ENCODE measurements at places on chromosomes 1 and 21.
A peak's percentile ranks its signal among the peaks of the same experiment; 100 is the strongest.

GRCh38 chr1:62184336-62184735, 10.3 kb upstream of the L1TD1 start:
- DNase-seq, result no peak

DNA sequence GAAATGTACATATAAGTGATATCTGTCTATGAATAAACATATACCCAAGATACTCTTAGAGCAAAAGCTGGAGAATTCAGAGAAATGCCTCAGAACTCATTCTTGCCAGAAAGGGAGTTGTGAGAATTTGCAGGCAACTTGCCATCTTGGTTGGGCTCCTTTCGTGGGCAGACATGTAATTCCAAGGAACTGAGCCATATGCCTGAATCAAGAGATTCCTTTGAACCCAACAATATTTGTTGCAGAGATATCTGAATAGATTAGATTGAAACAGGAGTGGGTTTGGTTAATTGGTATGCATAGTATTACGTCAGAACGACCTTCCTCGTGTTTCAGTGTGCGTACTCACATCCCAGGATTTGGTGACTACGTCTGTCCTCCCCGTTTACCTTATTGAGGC, 67.0 kb downstream of the TGFB2 start:
- DNase-seq, result no peak

DNA sequence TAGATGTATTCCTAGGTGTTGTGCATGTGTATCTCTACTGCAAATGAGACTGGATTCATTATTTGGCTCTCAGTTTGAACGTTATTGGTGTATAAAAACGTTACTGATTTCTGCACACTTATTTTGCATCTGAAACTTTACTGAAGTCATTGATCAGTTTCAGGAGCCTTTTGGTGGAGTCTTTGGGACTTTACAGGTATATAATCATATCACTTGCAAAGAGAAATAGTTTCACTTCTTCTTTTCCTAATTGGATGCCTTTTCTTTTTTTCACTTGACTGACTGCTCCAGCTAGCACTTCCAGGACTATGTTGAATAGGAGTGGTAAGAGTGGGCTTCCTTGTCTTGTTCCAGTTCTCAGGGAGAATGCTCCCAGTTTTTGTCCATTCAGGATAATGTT, 252.2 kb downstream of the SMYD3 start:
- no peak for DNase-seq

GRCh38 chr1:17535300-17535936, 4.1 kb upstream of the ARHGEF10L start:
- DNase-seq, result no peak

GRCh38 chr1:164613176-164613575, 54.2 kb downstream of the PBX1 start:
- no peak for DNase-seq

- no peak for DNase-seq
Observed at GRCh38 chr1:171985639-171986038, 144.3 kb downstream of the DNM3 start.

DNA sequence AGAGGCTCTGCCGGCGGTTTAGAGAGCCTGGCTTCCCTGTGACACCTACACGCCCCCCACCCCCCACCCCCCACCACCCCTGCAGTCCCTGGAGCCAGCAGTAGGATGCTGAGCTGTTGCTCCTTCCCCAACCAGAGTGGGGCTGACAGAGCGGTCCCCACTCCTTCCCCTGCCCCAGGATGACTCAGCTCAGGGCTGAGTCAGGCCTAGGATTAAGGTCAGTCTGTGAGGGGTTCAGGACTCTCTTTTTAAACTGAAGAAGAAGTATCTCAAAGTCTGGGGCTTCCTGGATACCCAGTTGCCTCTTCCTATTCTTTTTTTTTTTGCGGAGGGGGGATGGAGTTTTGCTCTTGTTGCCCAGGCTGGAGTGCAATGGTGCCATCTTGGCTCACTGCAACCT, 19.1 kb downstream of the DMBX1 start:
- DNase-seq, result no peak

DNA sequence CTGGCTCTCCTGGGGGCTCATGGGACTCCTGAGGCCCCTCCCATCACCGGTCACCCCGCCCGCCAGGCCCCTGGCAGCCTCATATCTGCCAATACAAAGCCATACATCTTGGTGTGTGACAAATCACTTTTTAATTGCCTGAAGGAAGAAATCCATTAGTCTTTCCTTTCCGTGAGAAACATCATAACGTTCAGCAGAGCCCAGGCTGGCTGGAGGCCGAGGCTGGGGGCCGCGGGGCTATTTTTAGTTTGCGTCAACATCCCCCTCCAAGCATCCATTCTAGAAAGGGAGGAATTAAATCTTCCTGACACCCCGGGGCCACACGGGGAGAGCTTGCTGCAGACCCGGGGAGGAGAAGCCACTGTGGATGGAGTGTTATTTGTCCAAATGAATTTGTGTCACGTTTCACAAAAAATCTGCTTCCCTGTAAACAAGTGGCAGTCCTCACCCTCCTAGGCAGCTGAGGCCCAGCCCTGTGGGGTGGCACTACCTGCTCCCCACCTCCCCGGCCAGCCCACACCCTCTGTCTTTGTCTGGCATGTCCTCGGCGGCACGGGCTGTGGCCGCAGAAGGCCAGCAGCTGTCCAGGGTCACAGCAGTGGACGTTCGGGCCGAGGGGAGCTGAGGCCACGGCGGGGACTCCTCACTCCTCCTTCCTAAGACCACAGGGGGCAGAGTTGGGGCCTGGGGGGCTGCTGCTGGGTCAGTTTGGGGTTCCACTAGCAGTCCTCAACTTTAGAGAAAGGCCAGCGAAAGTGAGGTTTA, 236.9 kb upstream of the VAMP3 start:
- DNase-seq, result no peak

DNA sequence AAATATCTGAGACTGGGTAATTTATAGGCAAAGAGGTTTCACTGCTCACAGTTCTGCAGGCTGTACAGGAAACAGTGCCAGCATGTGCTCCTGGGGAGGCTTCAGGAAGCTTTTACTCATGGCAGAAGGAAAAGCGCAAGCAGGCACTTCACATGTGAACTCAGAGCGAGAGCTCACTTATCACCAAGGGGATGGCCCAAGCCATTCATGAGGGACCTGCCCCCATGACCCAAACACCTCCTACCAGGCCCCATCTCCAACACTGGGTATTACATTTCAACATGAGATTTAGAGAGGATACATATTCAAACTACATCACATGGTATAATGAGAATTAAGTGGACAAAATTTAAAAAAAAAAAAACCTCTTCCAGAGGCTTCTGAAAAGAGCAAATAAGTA, 13.7 kb downstream of the WASF2 start:
- DNase-seq, result no peak

DNA sequence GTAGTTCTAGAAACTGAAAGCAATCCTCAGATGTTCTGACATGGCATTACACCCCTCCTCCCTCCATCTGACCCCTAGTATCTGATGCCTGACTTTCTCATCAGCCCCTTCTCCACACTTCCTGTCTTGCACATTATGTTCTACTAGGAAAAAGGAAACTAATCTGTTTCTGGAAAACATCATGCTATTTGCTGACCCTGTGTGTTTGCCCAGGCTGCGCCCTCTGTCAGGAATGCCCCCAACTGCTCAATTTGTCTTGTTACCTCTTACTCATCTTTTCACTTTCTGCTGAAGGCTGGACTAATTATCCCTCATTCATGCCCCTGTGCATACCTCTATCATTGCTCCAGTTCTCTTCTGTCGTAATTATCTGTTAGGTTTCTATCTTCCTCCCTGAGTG, 37.5 kb upstream of the DAB1 start:
- DNase-seq, result no peak

DNA sequence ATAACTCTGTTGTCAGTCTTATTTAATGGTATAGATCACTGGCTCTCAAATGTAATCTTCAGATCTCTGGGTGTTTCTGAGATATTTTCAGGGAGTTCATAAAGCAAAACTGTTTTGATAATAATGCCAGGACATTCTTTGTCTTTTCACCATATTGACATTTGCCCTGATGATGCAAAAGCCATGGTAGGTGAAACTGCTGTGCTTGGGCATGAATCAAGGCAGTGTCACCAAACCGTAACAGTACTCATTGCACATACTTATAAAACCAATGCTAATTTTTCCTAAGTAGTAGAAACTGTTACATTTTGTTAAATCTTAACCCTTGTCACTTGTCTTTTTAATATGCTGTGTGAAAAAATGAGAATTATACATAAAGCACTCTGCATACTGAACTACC, 76.0 kb downstream of the RPS6KC1 start:
- DNase-seq, result no peak

- no peak for DNase-seq
Observed at GRCh38 chr21:46159841-46160656, 4.7 kb upstream of the FTCD start.

GRCh38 chr1:26020330-26020768, 1.2 kb upstream of the EXTL1 start:
- no peak for DNase-seq

DNA sequence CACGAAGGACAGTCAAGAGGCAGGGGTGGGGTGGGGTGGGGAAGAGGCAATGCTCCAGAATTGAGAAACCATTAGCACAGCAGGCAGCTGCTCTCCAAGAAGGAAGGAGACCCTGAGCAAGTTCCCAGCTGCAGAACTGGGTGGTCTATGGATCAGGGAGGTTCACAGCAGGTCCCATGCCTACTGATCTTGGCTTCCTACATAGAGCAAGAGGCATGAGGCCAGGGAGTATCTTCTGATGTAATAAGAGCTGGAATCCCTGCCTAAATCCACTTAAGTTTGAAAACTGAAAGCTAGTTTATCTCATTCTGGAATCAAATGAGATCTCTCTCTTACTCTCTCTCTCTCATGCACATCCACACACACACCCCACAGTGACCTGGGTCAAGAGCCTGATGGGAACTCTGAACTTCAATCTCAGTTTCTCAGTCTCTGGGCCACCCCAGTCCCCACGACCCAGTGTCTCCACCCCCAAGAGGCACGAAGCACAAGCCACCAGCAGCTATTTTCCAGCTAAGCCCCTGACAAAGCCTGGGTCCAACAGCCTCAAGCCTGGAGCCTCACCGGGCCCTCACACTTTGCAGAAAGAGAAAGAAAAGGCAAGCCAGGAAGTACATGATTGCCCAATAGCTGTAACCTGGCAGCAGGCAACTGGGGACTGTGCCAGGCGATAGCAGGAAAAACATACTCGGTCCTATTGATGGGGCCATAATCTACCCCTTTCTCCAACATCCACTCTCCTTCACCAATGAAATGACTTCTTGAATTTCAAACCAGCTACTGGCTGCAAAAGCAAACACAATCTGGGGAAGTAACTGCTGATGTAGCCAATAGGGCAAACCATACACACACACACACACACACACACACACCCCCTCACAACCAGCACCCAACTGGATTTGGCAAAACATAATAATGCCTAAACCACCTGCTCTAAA, 2.2 kb downstream of the NUAK2 start:
- peak; percentile 31 for DNase-seq

DNA sequence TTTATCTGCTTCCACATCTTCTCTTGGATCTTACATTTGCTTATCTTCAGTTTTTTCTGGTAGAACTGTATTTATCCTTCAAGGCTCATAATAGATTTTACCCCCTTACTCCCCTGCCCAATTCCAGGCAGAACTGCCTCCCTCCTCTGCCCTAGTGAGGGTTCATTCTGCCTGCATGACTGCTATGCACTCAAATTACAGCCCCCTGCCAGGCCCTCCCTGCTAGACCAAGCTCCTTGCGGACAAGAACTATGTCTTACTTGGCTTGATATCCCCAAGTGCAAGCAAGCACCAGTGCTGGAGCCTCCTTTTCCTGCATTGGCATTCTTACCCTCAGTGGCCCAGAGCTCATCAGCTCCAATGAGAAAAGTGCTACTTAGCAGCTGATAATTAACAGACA, 18.1 kb downstream of the MAPKAPK2 start:
- no peak for DNase-seq

- no peak for DNase-seq
Observed at GRCh38 chr1:6976044-6976375, 190.8 kb downstream of the CAMTA1 start.

GRCh38 chr1:143691400-143691891, 280.3 kb downstream of the FAM72C start:
- no peak for DNase-seq

DNA sequence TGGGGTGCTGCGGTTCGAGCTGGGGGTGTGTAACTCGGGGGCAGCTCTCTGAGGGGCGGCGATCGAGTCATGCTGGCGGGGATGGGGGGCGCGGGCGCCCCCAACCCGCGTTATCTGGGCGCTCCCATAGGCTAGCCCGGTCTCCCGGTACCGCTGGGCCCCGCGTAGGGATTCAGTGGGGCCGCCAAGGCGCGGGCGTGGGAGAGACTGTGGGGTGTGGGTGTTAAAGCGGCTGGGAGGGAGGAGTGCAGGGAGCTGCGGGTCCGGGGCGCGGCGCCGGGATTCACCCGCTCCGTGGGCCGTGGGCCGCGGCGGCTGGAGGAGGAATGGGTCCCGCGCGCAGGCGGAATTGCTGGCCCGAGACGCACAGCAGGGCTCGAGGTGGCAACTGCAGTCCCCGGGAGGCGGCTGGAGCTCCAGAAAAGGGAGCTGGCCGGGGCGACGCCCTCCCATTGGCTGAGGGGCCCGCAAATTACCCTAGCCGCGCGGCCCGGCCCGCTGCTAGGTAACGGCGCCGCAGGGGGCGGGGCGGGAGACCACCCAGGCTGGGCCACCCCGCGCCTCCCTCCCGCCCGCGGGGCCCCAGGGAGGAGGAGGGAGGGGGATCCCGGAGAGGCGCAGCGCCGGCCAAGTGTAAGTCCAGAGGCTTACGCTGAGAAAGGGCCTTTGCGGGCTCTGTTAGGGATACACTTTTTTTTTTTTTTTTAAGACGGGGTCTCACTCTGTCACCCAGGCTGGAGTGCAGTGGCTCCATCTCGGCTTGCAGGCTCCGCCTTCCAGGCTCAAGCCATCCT, at the start of gene PTCH2:
Gene PTCH2, minus strand, starts transcription at position 392 of the 794 bp plus-strand sequence. Its CDS starts 321 bp downstream, at position 71.
- DNase-seq, result peak; percentile 9

DNA sequence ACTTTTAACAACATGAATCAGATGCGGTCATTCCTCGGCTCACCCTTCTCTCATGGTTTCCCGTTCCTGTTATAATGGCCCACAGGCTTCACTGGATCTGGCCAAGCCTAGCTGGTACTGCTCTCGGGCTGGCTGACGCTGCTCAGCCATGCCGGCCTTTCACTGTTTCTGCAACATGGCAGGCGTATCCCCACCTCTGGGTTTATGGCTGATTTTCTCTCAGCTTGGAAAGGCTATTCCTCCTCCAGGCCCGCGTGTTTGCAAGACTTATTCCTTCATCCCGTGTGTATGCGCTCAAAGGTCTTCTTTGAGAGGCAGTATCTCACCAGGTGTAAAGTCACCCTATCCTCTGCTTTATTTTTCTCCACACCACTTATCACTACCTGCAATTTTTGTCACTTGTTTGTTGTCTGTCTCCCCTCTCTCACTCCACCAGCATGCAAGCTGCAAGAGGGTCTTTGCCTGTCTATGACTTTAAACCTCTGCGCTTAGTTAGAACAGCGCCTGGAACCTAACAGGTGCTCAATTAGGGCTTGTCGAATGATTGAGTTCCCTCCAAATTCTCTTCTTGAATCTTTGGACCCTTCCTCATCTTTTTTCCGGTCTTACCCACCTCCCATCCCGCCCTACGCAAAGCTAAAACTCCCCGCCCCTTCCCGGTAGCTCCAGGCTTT, 491 bp upstream of the RAP1A start:
- no peak for DNase-seq

- DNase-seq, result no peak
Observed at GRCh38 chr1:198605406-198605805, 33.4 kb upstream of the PTPRC start.

GRCh38 chr1:26719205-26719604, 23.4 kb downstream of the ARID1A start:
- no peak for DNase-seq

Data from activated naive CD4-positive, alpha-beta T cell treated with Interleukin-2 at 50 U/mL for 16 hours (primary cell).